Bronchus fibroblast of lung (primary cell): ENCODE measurements at places on chromosomes 11 and 22. TPM values are rescaled to one million over a fixed set of nuclear protein-coding genes. Genes with fewer than 3 reads are reported as not detected.

OR5D16 gene
- not detected in 2 replicates for total RNA-seq

OR51B2 gene
- not detected in 2 replicates for total RNA-seq

NCF4 gene
- total RNA-seq: not detected in 2 replicates

TRIM64 gene
- not detected in 2 replicates for total RNA-seq

ANKK1 gene
- not detected in 2 replicates for total RNA-seq

ZBTB16 gene
- 12.3 and 13.6 TPM in 2 replicates for total RNA-seq

ACRV1 gene
- total RNA-seq: not detected in 2 replicates

RAB39A gene
- total RNA-seq: not detected in 2 replicates

P2RY6 gene
- 0.15 TPM in 1 of 2 replicates, not detected in the other for total RNA-seq

OR52I2 gene
- total RNA-seq: not detected in 2 replicates

ROBO3 gene
- 31.7 and 37.8 TPM in 2 replicates for total RNA-seq

CNTN5 gene
- total RNA-seq: not detected in 2 replicates

IRAG1 gene
- total RNA-seq: 0.59 and 0.67 TPM in 2 replicates

UBE2L6 gene
- total RNA-seq: 35.1 and 41.9 TPM in 2 replicates

PRR33 gene
- not detected in 2 replicates for total RNA-seq

NPAS4 gene
- total RNA-seq: not detected in 2 replicates

PTPN5 gene
- total RNA-seq: not detected in 2 replicates

GAL3ST1 gene
- total RNA-seq: 0.17 and 0.30 TPM in 2 replicates

ANO9 gene
- total RNA-seq: under 0.01 TPM in 1 of 2 replicates, not detected in the other

NAALADL1 gene
- 41.6 and 44.4 TPM in 2 replicates for total RNA-seq

C11orf97 gene
- total RNA-seq: not detected in 2 replicates

TREH gene
- total RNA-seq: not detected in 2 replicates

SOX6 gene
- 0.59 and 0.67 TPM in 2 replicates for total RNA-seq

PGA5 gene
- total RNA-seq: not detected in 2 replicates

GLYATL2 gene
- 0.74 and 1.3 TPM in 2 replicates for total RNA-seq

OR51G1 gene
- not detected in 2 replicates for total RNA-seq

CD6 gene
- total RNA-seq: not detected in 2 replicates

MMP20 gene
- total RNA-seq: not detected in 2 replicates

SEPTIN3 gene
- total RNA-seq: under 0.01 and 0.15 TPM in 2 replicates

FAM180B gene
- total RNA-seq: not detected in 2 replicates

KDM4E gene
- total RNA-seq: not detected in 2 replicates

RASSF7 gene
- 9.1 and 9.4 TPM in 2 replicates for total RNA-seq
